ENCODE measurements at places on chromosomes 4 and X.

GRCh38 chr4:81469781-81470455 is 1.8 kb downstream of the RASGEF1B start:
- no peak overlapping the region for H3K27ac ChIP-seq
- H3K27me3 ChIP-seq: peaks cover 27% of the 10 kb centered on the region
- H3K4me1 ChIP-seq: peaks cover 2% of the 10 kb centered on the region

DNA sequence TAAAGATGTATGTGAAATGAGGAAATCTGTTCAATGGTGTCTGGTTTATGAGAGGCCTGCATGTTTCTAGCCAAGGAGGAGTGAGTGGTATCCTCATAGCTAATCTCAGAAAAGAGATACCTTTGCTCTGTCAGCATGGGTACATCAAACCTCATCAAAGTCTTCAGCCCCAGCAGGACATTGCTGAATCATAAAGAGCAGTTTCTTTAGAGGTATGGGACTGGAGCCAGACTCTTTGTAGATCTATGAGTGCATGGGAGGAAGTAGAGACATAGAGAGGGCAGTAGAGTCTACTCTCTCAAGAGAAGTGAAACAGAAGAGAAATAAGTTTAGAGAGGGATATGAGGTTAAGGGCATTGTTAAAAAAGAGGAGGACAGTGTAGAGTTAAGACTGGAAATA is 1950.9 kb downstream of the ARAP2 start:
- H3K4me3 ChIP-seq: no peak overlapping the region
- H3K4me1 ChIP-seq: no peaks in the 10 kb centered on the region
- H3K27me3 ChIP-seq: no peaks in the 10 kb centered on the region
- no peaks in the 10 kb centered on the region for H3K36me3 ChIP-seq

- no peaks in the 10 kb centered on the region for H3K4me1 ChIP-seq
- H3K36me3 ChIP-seq: no peaks in the 10 kb centered on the region
- no peak for DNase-seq
- H3K27me3 ChIP-seq: no peaks in the 10 kb centered on the region
- no peak overlapping the region for H3K27ac ChIP-seq
- no peak overlapping the region for H3K4me3 ChIP-seq
Measured at GRCh38 chr4:156346959-156347385, 393.3 kb upstream of the CTSO start.

DNA sequence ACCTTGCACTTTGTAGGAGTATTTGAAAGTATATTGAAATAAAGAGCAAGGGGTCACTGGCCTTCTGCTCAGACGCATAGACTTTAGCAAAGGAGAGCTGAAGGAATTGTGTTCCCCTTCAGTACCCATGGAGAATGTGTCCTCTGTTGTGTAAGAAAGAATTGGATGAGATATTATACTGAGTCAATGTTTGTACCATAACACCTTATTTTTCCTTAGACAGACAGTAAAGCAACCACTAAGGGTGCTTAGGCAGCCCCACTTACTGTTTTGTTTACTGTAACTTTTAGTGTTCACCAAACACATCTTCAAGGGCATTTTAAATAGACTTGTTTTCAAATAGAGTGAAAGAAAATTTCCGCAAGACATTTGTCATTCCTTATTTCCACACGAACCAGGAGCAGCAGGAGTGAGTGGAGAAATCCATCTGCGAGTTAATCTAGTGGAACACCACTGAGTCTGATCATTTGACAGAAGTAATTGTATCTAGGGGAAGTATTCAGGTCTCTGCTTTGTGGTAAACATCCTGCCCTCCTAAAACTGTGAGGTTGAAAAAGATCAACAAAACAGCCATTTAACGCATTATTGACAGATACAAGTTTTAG is 89.5 kb downstream of the SLIT2 start:
- no peak overlapping the region for H3K4me3 ChIP-seq
- no peak for DNase-seq
- H3K4me1 ChIP-seq: no peaks in the 10 kb centered on the region
- no peaks in the 10 kb centered on the region for H3K36me3 ChIP-seq
- H3K27ac ChIP-seq: no peak overlapping the region
- H3K27me3 ChIP-seq: no peaks in the 10 kb centered on the region

GRCh38 chrX:125940985-125941384 is 225.1 kb downstream of the DCAF12L2 start:
- no peak overlapping the region for H3K4me3 ChIP-seq
- no peak overlapping the region for H3K27ac ChIP-seq
- no peaks in the 10 kb centered on the region for H3K4me1 ChIP-seq
- DNase-seq: no peak
- no peaks in the 10 kb centered on the region for H3K27me3 ChIP-seq

GRCh38 chrX:66012094-66012534 is 27.8 kb downstream of the VSIG4 start:
- no peaks in the 10 kb centered on the region for H3K36me3 ChIP-seq
- H3K27me3 ChIP-seq: peaks cover 3% of the 10 kb centered on the region
- H3K4me1 ChIP-seq: no peaks in the 10 kb centered on the region
- no peak for DNase-seq
- H3K4me3 ChIP-seq: no peak overlapping the region

- H3K36me3 ChIP-seq: no peaks in the 10 kb centered on the region
- no peak overlapping the region for H3K27ac ChIP-seq
- DNase-seq: no peak
- no peak overlapping the region for H3K4me3 ChIP-seq
- no peaks in the 10 kb centered on the region for H3K4me1 ChIP-seq
Measured at GRCh38 chrX:23525531-23525930, 141.8 kb upstream of the PRDX4 start.

GRCh38 chr4:139761461-139761860 is 95.8 kb downstream of the MGST2 start:
- H3K4me1 ChIP-seq: 0 out of 2 replicates have a peak, but pooled peaks cover 1% of the 10 kb centered on the region
- no peaks in the 10 kb centered on the region for H3K36me3 ChIP-seq
- no peak overlapping the region for H3K4me3 ChIP-seq
- peak; percentile 23 for DNase-seq
- H3K27me3 ChIP-seq: no peaks in the 10 kb centered on the region
- H3K27ac ChIP-seq: no peak overlapping the region

GRCh38 chrX:14529290-14529989 is at the start of gene GLRA2:
Gene GLRA2, plus strand, starts transcription at chrX:14529536. Its CDS starts 522 bp downstream, at chrX:14530058.
- no peak within 1 kb of the TSS for H3K4me3 ChIP-seq

DNA sequence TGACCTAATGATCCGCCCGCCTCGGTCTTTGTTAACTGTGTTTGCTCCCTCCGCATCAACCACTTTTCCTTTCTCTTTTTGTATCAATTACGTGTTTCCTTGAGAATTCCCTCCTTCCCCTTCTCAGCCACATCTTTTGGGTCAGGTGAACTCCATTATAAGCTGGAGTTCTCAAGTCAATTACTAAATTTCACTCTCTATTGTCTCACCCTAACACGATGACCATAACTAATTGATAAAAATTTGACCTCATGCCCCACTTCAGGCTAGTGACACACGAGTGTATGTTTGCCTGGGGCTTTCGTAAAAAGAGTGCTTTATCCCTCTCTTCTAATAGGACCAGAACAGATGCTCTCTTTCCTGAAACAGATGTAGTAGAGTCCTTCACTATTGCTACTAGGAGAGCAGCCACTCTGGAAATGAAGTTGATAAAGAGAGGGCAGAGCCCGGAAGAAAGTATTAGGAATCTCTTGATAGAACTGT is 403.6 kb upstream of the ANXA10 start:
- H3K4me1 ChIP-seq: no peaks in the 10 kb centered on the region
- DNase-seq: no peak
- no peak overlapping the region for H3K27ac ChIP-seq

GRCh38 chrX:110180176-110180927 is 137.5 kb downstream of the AMMECR1 start:
- DNase-seq: peak; percentile 84
- H3K4me1 ChIP-seq: peaks cover 9% of the 10 kb centered on the region
- H3K36me3 ChIP-seq: 0 out of 2 replicates have a peak, but pooled peaks cover 2% of the 10 kb centered on the region
- H3K4me3 ChIP-seq: no peak overlapping the region
- H3K27me3 ChIP-seq: no peaks in the 10 kb centered on the region

DNA sequence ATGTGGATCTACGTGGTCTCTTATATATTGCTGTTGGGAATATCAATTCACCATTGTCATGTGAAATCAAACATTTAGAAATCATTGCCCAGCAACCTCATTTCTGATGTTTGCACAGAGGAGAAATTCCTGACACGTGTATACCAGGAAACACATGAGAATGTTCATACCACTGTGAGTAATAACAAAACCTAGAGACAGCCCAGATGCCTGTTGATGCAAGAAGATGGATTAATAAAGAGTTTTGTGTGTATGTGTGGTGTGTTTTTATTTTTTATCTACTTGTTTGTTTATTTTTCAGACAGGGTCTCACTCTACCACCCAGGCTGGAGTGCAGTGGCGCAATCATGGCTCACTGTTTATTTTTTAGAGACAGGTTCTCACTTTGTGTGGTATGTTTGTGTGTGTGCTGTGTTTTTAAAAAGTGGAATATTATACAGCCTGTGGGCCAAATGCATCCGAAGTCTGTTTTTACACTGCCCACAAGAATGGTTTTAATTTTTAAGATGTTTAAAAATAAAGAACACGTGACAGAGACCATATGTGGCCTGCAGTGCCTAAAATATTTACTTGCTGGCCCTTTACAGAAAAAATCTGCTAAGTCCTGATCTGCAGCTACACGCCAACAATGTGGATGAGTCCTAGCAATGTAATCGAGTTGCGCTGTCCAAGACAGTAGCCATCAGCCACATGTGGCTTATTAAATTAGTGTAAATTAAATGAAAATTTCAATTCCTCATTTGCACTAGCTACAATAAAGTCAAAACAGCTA is 39.2 kb downstream of the TXLNG start:
- H3K27me3 ChIP-seq: no peaks in the 10 kb centered on the region
- no peak overlapping the region for H3K27ac ChIP-seq
- no peak overlapping the region for H3K4me3 ChIP-seq
- H3K36me3 ChIP-seq: peaks cover 8% of the 10 kb centered on the region
- peak; percentile 42 for DNase-seq
- H3K4me1 ChIP-seq: peaks cover 11% of the 10 kb centered on the region

GRCh38 chr4:82044141-82044993 is 329.4 kb downstream of the HNRNPD start:
- H3K27me3 ChIP-seq: peaks cover 25% of the 10 kb centered on the region
- H3K4me3 ChIP-seq: peak overlapping the region; percentile 28
- H3K36me3 ChIP-seq: no peaks in the 10 kb centered on the region
- DNase-seq: peak; percentile 0

DNA sequence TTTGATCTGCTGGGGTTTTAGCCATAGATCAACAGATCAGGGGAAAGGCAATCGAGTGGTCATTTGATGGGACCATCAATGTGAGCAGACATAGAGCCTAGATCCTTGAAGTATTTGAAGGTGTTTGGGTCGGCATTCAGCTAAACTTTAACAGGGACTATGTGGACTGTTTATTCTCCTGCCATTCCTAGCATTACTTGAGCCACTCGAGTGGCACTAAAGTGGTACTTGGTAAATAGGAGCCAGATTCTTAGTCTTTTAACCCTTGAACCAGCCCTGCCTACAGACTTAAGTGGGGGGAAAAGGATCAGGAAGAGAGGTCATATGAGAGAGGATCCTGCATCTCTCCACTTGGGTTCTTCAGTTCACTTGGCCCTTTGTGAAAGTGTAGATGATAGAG is 3.8 kb downstream of the MSN start:
- H3K4me3 ChIP-seq: peak overlapping the region; percentile 11
- H3K4me1 ChIP-seq: peaks cover 4% of the 10 kb centered on the region
- DNase-seq: no peak
- no peak overlapping the region for H3K27ac ChIP-seq

DNA sequence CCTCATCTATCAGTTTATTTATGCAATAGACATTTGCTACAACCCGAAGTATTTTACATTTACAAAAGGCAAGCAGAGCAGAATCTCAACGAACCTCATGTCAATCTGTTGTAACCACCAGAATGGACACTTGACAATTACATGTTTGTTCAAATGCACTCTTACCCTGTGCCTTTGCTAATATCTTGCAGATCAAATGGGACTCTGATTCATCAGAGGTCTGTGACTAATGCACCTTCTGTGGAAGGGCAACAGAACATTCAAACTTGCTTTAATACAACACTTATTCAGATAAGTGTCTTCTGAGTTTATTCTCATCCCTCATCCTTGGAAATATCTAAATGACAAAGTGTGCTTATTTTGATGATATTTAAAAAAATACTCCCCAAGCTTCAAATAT is 644.7 kb upstream of the PCDH10 start:
- H3K27me3 ChIP-seq: no peaks in the 10 kb centered on the region
- no peaks in the 10 kb centered on the region for H3K36me3 ChIP-seq
- H3K27ac ChIP-seq: no peak overlapping the region
- H3K4me3 ChIP-seq: no peak overlapping the region
- no peak for DNase-seq

DNA sequence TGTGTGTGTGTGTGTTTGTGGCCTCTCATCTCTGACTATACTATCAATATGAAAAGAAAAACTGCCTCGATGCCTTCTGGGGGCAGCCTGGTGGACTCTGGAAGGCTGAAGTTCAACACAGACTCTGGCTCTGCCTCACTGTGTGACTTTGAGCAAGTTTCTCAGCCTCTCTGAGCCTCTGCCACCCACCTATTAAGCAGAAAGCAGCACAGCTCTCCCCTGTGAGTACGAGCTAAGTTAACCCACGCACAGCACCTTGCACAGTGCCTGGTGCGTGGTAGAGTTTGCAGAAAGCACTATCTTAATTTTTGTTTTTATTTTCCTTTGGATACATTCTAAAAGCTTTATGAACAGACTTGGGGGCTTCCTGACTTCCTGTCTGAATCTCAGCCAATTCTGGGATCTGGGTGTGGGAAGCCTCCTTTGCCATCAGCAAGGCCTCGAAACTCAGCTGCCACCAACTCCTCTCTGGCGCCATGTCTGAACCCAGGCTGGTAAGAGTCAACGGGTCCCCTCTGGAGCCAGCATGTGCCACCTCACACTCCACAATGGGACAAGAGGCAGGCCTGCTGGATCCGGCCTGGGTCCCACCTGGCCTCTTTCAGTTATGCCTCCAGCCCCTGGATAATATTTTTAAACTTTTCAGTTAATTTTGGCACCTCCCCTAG is 57.3 kb downstream of the JAKMIP1 start:
- H3K27me3 ChIP-seq: no peaks in the 10 kb centered on the region
- H3K27ac ChIP-seq: no peak overlapping the region
- no peaks in the 10 kb centered on the region for H3K36me3 ChIP-seq
- no peak for DNase-seq
- no peak overlapping the region for H3K4me3 ChIP-seq

All from IMR-90 (cell line).